ENCODE measurements at places on chromosomes 7 and 10.
A peak's percentile ranks its signal among the peaks of the same experiment; 100 is the strongest.

- peak; percentile 48 for DNase-seq
Measured at GRCh38 chr10:70974351-70974901, 86.1 kb upstream of the PCBD1 start.

DNA sequence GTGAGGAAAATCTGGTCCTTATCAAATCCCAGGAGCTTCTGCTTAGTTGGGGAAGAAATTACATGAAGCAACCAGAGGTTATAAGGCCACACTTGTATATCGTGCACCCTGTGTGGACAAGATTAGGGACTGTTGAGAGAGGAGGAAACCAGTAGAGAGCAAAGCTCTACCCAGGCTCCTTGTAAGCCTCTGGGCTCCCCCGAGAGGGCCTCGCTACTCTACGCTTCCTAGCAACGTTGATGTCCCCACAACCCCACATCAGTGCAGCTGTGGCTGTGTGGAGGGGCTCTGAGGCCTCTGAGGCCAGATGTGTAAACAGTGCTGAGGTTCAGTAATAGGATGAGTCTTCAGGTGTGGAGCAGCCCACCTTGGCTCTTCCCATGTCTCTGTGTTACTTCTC lies 16.0 kb downstream of the HIF1AN start:
- DNase-seq = no peak

DNA sequence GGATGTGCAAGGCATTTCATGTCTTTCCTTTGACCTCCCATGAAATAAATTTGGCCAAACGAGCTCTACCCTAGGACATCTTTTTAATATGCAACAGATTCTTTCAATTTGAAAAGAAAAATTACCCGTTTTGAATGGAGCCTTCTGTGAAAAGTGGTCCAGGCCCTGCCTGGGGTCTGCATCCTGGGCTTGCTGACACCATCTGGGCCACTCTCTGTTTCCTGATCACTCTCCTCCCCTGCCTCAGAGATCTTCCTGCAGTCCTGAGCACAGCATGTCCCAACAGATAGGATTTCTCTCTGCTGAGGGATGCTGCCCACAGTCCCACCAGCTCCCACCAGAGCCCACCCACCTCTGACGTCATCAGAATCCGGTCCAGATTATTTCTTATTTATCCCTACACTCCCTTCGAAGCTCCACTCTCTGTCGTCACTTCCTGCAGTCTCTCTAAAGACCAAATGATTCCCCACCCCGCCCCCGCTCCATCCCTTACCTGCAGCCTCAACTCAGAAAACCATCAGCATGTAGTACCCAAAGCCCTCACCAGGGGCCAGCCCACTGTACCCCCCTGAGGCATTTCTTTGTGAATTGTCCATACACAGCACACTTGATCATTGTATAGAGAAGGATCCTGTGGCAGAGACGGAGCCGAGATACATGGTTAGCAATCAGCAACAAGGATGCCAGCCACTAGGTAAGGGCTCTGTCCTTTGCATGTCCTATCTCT lies 192.1 kb upstream of the MGMT start:
- no peak for DNase-seq

DNA sequence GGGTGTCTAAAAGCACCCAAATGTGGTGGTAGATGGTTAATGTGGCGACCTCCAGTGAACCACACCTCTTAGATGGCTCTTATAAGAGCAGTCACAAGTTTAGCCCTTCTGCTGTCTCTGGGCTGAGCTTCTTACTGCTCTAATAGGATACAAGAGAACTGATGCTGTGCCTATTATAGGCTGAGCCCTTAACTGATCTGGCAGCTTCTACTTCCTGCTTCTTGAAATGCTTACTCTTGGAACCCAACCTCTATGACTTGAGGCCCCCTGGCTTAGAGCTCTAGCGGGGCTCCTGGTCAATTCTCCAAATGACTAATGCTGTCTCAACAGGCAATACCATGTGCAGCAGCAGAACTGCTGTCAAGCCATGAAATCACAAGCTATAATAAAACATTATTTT lies 35.0 kb upstream of the LSM8 start:
- DNase-seq = no peak

DNA sequence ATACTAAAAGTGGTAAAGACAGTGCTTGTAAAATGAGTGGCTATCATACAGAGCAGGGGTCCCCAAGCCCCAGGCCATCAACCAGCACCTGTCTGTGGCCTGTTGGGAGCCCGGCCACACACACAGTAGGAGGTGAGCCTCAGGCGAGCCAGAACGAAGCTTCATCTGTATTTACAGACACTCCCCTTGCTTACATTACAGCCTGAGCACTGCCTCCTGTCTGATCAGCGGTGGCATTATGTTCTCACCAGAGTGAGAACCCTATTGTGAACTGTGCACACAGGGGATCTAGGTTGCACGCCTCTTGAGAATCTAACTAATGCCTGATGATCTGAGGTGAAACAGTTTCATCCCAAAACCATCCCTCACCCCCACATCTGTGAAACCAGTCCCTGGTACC lies 58.7 kb downstream of the ITGA8 start:
- no peak for DNase-seq

- peak; percentile 72 for DNase-seq
Measured at GRCh38 chr10:107614939-107615685, 450.6 kb upstream of the SORCS1 start.

GRCh38 chr10:104368381-104368780 lies 14.7 kb downstream of the CFAP58 start:
- no peak for DNase-seq

GRCh38 chr7:12481722-12482121 lies 78.1 kb upstream of the VWDE start:
- DNase-seq = no peak

DNA sequence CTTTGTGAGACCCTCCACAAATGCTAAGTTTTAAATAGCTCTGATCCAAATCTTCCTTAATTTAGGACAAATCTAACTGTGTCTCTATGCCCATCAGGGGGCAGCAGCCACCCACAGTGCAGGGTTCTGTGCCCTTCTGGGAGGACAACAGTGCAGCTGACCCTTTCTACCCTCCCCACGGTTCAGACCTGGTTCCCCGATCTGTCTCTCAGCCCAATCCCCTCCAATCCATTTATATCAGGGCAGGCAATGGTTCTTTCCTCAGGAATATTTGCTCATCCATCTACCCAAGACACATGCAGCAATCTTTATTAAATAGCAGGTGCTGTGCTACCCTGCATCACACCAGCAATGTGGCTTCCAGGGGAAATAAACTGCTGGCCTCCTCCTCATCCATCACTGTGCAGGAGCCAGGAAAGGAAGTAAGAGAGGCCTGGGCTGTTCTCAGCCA lies 4.0 kb upstream of the RBM28 start:
- DNase-seq = peak; percentile 63

GRCh38 chr10:116688241-116688711 lies 54.1 kb downstream of the HSPA12A start:
- DNase-seq = no peak

GRCh38 chr10:89985446-89985845 lies 284.1 kb downstream of the KIF20B start:
- DNase-seq = no peak

Measured in epithelial cell of esophagus (primary cell).